ENCODE measurements at places on chromosomes 2 and 18.

DNA sequence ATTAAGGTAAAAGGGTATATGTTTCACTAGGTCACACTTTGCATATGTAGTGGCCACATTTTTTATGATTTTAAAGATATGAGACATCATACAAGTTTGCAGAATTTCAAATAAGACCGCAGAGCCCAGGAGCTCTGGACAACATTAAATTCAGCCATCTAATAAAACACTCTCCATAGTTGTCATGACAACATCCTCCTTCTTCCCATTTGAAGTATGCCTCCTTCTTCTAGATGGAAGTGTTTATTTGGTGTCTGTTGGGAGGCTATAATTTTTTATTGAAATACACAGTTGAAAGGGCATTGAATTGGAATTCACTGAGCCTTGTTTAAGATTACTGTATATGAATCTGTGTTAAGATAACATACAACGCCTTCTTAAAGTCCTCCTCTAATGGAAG is 467.3 kb downstream of the CMPK2 start:
- DNase-seq = no peak

DNA sequence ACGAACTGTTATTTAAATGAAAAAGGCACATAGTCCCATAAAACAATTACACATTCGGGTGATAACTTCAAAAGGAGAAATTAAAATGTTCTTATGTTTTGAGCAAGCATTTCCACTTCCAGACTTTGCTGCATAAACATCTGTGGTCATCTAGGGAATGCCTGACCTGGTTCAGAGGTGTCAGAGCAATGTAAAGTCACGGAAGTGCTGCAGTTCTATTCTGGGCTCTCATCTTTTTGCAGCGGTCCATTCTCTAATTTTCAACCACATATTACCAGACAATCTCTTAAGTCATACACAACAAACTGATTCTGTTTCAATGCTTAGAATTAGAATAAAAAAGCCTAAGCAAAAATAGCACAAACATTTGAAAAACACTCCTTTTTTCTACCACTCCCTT is 22.0 kb upstream of the PTH2R start:
- no peak for DNase-seq

DNA sequence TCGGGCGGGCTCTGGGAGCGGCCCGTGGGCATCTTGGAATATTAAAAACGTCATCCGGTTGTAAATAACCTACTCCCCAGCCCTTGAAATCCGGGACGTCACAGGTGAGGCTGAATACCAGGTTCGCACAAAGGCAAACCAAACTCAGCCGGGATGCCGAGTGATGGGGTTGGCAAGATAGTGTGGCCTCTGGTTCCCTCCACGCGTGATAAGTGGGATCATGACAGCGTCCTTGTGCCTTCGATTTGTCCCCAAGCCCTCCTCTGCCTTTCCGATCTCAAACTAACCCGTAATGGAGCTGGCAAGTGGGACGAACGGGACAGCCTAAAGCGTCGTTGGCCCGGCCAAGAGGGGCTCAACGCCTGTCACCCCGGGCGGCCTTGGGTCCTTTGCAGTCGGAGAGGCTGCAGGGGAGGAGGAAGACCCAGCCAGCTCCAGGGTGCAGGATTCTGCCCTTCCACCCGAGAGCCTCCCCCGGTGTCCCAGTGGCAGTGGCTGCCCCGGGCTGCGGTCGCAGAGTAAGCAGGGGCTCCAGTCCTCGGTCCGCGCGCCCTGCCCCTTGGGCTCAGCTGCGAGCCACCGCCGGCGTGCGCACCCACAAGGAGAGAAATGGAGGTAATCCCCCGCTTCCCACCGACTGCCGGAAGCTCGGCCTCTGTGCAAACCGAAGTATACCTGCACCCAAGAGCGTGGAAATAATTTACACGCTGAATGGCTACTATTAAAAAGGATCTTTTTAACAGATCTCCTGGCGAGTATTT is 13.4 kb upstream of the PAX3 start:
- DNase-seq = no peak

DNA sequence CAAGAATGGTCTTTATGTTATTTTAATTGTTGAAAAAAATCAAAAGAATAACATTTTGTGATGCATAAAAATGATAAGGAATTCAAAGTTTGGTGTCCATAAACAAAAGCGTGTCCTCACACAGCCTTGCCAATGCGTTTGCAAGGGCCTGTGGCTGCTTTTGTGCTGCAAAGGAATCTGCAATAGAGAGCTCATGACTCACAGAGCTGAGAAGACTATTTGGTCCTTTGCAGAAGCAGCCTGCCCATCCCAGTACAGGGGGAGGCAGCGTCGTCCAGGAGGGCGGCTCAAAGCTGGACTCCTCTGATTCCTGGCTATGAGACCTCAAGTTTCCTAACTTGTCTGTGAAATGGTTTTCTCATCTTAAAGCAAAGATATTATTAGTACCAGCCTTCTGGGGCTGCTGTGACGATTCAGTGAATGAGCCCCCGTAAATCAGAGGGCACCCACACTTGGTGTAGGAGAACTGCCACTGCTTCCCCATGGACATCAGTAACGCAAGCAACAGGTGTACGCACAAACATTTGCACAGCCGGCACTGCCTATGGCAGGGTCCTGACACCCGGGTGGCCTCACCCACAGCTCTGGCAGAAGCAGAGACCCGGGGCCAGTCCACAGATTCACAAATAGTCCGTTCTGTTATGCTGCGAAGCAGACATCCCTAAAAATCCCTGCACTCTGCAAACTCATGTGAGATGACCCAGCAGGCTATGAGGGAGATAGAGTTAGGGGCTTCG is 70.6 kb upstream of the ASAP2 start:
- no peak for DNase-seq

DNA sequence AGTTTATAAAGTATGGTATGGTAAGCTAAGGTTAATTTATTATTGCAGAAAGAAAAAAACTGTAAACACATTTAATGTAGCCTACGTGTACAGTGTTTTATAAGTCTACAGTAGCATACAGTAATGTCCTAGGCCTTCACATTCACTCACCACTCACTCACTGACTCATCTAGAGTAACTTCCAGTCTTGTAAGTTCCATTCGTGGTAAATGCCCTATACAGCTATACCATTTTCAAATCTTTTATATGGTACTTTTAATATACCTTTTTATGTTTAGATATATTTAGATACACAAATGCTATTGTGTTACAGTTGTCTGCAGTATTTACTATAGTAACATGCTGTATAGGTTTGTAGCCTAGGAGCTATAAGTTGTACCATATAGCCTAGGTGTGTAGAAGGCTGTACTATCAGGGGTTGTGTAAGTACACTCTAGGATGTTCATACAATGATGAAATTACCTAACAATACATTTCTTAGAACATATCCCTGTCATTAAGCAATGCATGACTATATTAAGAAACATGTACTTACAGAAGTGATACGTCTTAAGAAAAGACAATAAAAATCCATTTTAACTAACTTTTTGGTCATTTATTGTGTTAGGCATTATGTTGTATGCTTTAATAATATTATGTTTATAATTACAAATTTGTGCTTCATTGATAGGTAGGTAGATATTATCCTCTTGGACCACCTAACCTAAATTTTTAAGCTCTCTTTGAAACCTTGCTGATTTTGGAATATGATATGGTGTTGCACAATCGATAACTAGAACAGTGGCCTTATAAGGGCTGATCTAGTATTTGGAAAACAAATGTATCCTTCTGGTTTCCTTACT is 51.9 kb downstream of the VRK2 start:
- no peak for DNase-seq

DNA sequence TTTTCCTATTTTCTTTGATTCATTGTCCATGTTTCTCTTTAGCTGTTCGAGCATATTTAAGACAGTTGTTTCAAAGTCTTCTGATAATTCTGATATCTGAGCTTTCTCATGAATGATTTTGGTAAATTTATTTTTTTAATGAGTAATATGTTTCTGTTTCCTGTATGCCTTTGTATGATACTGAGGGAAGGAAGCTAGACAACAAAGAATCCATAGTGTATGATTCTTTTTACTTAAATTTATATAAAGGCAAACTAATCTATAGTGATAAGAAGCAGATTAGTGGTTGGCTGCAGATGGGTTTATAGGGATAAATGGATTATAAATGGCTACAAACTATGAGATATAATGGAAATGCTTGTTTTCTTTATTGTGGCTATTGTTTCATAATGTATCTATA is 352.7 kb upstream of the CDH2 start:
- no peak for DNase-seq

GRCh38 chr2:131034122-131035051 is 58.9 kb downstream of the FAM168B start:
- DNase-seq = no peak

DNA sequence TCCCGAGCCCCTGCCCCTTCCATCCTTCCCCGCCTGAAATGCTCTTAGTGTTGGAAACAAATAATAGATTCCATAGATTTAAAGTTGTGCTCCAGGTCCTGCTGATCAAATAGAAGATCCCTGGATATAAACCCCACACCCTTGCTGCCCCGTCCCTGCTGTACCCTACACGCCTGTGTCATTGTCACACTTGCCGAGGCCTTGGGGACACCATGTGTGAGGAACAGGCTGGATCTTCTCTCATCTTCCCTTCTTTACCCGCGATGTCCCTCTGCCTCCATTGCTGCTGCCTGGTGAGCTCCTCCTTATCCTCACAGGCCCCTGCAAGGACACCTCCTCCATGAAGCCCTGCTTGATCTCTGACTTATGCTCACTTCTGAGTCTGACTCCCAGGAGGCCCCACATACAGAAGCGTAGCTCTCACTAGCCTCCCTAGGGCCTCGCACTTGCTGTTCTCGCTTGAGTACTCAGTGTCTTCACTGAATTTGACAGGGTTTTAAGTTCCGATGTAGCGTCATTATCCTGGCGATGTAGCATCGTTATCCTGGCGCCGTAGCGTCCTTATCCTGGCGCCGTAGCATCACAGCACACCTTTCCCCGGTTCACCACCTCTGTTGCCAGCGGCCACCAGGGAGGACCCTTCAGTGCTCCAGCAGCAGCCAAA is 221.9 kb downstream of the NDUFA10 start:
- no peak for DNase-seq

GRCh38 chr2:194559964-194560363 is 1097.1 kb upstream of the SLC39A10 start:
- no peak for DNase-seq

DNA sequence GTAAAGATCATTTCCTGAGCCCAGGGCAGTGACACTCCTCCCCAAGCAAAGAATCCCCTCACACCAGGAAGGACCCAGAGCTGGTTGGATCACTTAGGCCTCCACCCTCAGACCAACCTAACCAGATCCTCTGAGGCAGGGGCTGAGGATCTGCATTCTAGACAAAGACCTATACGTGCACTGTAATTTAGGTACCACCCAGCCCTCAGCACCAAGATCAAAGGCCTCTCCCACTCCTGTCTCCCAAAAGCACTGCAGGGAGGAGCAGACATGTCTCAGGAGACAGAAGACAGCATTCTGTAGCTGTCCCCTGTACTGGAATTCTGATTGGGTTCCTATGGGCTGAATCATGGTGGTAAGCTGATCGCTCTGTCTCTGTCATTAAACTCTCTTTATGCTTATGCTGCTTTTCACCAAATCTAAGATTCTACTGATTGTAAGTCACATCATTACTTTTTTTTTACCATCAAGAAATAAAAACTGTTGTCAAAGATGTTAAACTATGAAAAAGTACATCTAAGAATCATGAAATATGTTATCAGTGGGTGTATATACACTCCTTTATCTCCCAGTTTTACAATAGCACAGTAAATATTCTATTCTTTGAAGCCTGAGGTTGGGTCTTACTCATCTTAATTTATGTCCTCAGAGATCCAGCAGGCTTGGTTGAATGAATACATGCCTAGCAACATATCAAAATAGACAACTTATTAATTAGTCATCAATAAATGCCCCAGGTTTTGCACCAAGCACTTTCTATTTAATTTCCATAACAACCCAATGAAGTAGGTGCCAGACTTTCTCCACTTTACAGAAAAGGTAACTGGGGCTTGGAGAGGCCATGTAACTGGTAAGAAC is 28.3 kb downstream of the MCFD2 start:
- DNase-seq = no peak

GRCh38 chr18:3340682-3341097 is 78.8 kb downstream of the MYL12B start:
- DNase-seq = no peak

DNA sequence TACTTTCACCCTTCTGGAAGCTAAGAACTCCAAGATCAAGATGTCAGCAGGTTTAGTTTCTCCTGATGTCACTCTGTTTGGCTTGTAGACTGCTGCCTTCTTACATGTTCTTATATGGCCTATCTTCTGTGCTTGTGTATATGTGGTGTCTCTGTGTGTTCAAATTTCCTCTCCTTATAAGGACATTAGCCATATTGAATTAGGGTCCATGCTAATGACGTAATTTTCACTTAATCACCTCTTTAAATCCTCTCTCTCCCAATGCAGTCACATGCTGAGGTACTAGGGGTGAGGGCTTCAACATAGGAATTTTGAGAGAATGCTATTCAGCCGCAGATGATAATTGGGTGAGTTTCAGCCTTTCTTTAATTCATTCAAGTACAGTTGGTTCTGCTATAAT is 458.3 kb upstream of the SYT4 start:
- no peak for DNase-seq

- no peak for DNase-seq
Measured at GRCh38 chr2:169933124-169933711, 106.0 kb downstream of the UBR3 start.

- DNase-seq = no peak
Measured at GRCh38 chr2:205969584-205969983, 116.4 kb downstream of the INO80D start.

GRCh38 chr2:230928701-230929380 is 3.8 kb upstream of the GPR55 start:
- no peak for DNase-seq

GRCh38 chr2:74548900-74549826 is 4.6 kb downstream of the LOXL3 start:
- no peak for DNase-seq

GRCh38 chr18:53551868-53552426 is 672.5 kb downstream of the MBD2 start:
- DNase-seq = no peak

Data from stimulated activated naive CD8-positive, alpha-beta T cell treated with anti-CD3 and anti-CD28 coated beads, Interleukin-15, amount 100 ng/mL, for 72 hours (primary cell).